ENCODE measurements at places on chromosomes 3 and 15.

GRCh38 chr15:40108061-40108854 lies 421 bp downstream of the BMF start:
- no peak for DNase-seq

DNA sequence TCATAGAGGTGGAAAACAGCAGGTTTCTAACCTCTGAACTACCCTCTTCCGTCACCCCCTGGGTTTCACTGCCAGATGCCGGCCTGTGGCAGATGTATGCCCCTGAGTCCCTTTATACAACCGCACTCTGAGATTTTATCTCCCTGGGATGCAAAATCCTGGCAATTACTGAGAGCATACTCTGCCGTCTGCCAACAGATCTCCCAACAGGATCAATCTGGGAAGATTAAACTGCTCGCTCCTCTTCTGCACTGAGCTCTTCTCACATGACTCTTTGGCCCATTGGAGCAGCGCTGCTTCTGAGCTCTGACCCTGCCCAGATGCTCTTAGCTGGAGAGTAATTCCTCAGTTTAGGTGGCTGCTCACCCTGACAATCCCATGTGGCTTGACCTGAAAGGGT lies 133.2 kb downstream of the LIPC start:
- DNase-seq, result no peak

DNA sequence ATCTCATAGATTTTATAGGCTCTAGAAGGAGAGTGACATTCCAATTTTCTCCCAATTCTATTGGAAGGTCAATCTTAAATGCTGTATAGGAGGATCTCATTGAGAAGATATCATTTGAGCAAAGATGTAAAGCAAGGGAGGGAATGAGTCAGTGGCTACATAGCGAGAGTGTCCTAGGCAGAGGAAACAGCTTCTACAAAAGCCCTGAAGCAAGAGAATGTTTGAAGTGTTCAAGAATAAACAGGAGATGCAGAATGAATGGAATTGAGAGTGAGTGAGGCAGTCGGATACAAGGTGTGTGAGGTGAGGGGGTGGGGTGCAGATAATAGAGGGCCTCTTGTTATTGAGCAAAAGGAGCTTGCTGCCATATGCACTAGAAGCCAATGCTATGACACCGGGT lies 545.9 kb downstream of the IGSF11 start:
- no peak for DNase-seq

DNA sequence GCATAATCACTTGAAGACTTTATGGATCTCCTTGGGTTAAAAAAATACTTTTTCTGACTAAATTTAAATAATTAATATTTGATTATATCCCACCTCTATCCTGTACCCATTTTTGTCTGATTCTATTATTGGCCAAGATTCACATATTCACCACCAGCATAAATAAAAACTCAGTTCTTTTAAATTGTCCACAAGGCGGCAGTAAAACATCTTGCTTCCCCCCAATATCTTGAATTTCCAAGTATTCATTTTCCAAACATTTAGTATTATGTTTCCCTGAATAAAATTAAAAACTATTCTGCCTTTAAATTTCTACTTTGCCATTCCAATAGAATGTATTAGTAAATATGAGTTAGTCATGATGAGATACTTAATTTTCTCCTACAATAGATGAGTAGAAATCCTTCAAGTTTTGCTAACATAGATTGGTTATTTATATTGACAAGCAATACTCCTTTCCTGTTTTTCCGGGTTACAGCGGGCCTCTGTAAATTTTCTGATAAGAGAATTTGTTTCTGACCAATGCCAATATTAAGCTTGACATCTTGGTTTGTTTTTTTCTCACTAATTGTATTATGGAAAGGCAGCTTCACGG lies 218.7 kb upstream of the MDFIC2 start:
- DNase-seq, result peak; percentile 19

DNA sequence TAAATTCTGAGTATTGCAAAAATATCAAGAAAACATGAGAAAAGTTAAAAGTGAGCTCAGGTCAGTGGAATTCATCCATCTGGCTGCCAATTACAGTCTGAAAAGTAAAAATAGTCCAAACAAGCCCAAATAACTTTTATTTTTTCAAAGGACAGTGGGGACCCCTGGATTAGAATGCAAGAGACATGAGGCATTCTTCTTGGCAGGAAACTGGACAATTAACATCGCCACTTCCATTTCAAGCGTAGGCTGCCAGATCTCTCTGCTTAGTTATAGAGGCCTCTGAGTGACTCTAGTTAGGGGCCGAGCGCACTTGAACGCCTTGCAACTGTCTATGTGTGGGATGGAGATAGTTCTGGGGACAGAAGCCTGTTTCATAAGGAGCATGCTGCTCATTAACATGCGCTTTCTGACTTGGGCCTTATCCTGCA lies 189.1 kb downstream of the GHSR start:
- no peak for DNase-seq

- no peak for DNase-seq
These were observed 44.6 kb downstream of the QTRT2 start for GRCh38 chr3:114101101-114101500.

DNA sequence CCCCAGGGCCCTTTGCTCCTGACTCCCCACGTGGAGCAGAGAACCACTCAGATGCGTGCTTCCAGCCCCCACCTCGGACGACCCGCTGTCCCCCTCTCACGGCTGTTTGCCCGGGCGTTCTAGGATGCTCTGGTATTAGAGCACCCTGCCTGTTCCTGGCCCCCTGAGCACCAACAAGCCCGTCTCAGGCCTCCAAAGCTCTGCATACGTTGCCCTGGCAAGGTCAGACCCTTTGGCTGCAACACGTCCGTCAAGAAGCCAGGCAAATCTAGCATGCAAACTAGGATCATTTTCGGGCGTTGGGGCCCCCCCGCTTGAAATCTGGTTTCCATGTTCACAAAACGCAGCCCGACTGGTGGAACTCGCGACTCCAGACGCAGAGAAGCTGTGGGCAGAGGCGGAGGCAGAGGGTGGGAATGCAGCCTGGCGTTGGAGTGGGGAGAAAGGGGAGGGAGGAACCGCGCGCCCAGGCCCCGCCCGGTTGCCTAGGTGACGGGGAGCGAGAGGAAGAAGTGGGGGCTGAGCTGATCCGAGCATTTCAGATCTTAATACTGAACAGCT lies 86.2 kb upstream of the PIAS1 start:
- peak; percentile 91 for DNase-seq

DNA sequence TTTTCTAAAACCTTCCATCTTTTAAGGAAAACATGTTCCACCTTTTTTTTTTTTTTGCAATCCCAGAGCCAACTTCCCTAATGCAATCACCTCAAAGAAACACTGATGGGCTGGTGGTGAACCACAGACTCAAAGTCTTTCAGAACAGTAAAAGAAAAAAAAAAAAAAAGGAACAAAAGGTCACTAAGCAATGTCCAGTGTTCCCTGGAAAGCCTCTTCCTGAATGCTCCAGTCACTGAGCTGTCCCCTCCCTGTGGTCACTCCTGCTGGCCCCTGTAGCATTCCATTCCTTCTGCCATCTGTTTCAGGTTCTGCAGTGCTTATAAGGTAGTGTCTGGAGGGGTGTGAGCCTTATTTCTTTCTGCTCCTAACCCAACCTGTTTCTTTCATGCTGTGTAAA lies 53.3 kb downstream of the AAGAB start:
- no peak for DNase-seq

GRCh38 chr3:113275929-113276750 lies 64.8 kb downstream of the BOC start:
- DNase-seq, result peak; percentile 72

- DNase-seq, result no peak
These were observed 51.5 kb downstream of the PLCL2 start for GRCh38 chr3:16936233-16936632.

- no peak for DNase-seq
These were observed 329.9 kb upstream of the TPRG1 start for GRCh38 chr3:188841906-188842305.

DNA sequence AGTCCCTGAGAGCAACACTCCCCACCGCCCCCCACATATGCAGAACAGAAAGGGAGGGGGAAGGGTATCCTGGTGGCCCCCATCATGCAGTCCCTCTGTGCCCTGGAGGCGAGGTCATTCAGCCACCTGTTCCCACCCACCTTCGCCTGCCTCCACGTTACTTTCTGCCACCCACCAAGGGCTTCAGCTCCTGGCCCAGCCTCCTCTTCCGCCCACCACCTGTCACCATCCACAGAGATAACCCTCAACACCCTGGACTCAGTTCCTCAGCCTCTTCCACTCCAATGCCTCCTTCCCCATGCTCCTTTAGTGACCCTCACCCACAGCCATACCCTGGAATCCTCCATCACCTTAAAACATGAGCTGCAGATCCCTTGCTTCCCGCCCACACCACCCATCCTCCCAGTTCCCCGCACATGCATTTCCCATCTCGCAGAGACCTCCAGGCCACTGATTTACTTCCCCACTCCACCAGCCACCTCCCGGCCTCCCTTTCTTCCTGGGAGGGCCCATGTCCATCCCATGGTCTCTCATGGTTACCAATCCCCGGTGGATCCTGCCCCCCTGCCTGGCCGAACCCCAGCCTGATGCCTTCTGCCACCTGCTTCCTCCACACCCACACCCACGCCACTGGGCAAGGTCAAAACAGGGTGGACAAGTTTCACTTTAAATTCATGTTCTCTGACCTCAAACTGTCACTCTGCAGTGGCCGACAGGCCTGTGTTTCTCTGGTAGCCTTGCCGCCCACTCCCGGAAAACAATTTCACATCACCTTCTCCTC lies 18.2 kb downstream of the HOMER2 start:
- no peak for DNase-seq

- DNase-seq, result no peak
These were observed 815.1 kb downstream of the VGLL3 start for GRCh38 chr3:86175593-86176444.

GRCh38 chr3:45055411-45056143 lies 29.5 kb downstream of the CLEC3B start:
- peak; percentile 46 for DNase-seq

DNA sequence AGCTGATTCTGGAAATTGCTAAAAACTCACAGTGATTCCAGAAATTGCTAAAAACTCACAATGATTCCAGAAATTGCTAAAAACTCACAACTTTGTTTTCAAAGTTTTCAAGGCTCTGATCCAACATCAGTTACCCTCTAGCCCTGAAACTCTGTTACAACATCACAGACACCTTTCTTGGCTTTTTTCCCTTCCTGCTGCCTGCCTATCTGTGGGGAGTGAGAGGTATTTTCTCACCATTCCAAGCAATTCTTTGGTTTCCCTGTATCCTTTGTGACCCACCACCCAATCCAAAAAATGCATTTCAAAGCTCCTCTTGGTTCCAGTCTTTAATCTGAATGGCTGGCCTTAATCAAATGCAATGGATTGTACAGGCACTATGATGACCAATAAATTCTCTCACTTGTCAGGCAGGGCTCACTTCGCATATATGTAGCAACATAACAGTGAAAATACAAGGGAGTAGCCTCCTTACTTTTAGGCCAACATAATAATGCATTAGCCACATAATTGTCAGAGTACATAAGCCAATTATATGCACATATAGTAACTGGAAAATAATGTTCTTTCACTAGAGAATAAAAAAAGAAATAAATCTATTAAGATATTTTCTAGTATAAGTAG lies 1139.0 kb downstream of the ROBO2 start:
- no peak for DNase-seq

DNA sequence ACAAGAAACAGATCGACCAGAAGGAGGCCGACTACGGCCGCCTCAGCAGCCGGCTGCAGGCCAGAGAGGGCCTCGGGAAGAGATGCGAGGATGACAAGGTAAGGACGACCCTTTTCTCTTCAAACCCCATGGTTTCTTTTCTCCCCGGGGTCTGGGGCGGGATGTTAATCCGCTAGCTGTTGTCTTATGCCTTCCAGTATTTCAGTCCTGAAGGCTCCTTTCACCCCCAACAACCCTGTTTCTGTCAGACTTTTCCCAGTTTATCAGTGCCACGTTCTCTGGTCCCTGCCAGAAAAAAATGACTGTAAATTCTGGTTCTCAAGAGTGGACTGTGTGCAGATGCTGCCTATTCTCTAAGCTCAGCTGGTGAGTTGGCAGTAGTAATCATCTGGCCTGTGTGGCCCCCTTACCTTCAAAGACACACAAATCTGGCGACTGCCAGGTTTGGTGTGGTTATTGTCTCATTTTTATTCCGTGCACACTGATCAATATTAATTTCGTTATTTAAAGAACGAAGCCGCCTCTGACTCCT lies 806 bp downstream of the GOLM2 start:
- no peak for DNase-seq

DNA sequence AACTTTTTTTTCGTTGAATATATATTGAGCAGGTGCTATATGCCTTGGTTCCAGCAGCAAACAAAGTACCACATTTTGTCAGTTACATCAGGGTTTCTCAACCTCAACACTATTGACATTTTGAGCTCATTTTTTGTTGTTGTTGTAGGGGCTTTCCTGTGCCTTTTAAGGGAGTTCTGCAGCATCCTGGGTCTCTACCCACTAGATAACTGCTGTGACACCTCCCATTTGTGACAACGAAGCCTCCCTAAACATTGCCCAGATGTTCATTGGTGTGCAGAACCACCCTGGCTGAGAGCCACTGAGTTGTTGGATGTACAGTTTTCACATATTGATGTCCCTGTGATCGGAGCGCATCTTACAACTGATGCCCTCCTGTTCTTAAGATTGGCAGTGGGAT lies 382.6 kb downstream of the PTPRG start:
- no peak for DNase-seq

DNA sequence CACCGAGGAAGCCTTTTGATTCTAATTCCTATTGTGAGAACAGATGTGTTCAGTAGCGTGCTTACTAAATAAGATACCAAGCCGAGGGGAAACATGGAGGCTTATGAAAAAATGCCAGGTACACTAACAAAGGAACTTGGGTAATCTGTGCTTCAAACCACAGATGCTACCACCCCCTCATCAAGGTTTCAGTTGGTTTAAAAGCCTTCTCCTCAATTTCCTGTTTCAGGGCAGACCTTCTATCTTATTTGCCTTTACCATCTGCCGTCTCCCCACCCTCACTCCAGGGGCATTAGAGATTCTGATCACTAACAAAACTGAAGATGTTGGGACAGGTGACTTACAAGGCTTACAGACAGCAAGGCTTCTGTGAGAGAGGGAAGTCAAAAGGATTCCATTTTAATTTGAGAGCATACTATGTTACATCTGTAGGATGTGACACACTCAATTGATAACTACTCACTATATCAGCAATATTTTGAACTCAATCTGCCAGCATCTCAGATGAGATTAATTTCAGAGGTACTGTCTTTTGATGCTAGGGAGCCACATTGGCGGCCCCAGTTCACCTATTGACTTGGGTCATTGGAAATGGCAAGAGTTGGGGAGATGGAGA lies 60.6 kb upstream of the PLCL2 start:
- DNase-seq, result no peak

- DNase-seq, result no peak
These were observed 8.9 kb upstream of the CMTM8 start for GRCh38 chr3:32229565-32229964.
